ENCODE measurements at places on chromosomes 4 and X.

DNA sequence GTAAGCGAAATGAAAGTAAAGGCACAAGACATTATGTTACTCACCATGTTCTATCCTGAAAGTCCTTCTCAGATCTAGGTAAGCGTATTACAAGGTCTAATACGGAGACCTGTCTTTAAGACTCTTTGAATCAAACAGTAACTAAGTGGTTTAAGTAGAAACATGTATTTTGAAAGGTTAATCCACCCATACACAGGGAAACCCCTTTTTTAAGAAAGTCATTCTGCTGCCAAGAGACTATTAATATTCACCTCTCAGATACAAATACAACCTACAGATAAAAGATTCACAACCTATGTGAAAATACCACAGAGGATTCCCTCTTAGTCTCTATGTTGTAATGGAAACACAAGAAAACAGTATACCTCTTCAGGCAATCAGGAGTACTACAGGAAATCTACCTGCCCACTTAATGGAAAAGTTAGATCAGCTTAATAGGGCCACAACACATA, 63.2 kb upstream of the TNIP3 start:
- no peak for DNase-seq

DNA sequence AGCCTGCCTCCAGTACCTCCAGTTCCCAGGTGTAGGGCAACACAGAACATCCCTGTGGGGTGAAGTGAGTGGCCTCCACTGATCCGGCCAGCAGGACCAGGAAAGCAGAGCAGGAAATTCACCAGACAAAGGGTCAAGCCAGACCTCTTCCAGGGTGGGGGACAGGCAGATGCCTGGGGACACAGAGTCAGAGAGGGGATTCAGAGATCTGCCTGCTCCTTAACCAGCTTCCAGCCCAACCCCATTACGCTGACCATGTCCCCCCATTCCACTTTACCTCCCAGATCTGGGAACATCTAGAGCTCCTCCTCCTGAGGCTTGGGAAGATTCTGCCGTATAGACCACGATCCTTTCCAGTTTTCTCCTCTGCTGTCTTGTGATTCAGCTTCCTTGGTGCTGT, 72.9 kb upstream of the MTM1 start:
- DNase-seq, result no peak

- no peak for DNase-seq
Measured at GRCh38 chr4:73019462-73020047, 50.0 kb downstream of the COX18 start.

DNA sequence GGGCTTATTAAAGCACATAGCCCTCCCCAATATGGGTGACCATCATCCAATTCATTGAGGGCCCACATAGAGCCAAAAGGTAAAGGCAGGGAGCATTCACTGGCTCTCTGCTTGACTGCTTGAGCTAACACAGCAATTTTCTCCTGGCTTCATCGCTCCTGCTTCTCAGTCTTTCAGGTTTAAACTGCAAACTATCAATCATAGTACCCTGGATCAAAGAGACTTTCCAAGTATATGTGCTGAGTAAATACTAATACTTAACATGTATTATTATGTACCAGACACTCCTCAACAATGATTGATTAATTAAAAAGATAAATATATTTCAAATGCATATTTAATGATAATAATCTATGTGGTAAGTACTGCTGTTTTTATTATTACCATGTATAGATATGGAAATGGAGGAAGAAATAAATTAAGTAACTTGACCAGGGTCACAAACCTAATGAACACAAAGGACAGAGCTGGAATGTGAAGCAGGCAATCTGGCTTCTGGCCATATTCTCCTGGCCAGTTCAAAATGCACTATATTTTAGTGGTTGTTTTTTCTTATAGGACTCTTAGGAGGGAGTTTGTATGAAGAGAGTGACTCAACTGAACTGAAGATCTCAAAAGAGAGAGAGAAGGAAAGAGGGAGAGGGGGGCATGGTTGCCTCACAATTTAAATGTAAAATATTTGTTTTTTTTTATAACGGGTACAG, 1197.3 kb downstream of the TECRL start:
- no peak for DNase-seq

GRCh38 chrX:23514082-23514481, 153.2 kb upstream of the PRDX4 start:
- DNase-seq, result no peak

DNA sequence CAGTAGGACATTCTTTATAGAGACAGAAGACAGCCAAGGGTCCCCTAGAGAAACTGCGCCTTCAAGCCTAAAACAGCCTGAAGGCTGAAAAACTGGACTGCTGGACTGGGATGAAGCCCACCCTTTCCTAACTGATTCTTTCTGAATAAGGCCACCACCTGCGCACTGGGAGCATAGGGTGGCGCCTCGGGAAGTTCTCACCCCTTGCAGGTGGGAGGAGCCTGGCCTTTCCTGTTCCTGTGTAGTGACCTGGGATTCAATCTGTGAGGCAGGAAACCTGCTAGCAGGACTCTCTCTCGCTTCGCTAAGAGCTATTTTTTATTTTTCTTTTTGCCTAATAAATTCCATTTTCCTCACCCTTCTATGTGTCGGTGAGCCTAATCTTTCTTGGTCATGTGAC, 61.8 kb upstream of the KLHL13 start:
- DNase-seq, result no peak
